ENCODE measurements at places on chromosomes 5 and 9.

DNA sequence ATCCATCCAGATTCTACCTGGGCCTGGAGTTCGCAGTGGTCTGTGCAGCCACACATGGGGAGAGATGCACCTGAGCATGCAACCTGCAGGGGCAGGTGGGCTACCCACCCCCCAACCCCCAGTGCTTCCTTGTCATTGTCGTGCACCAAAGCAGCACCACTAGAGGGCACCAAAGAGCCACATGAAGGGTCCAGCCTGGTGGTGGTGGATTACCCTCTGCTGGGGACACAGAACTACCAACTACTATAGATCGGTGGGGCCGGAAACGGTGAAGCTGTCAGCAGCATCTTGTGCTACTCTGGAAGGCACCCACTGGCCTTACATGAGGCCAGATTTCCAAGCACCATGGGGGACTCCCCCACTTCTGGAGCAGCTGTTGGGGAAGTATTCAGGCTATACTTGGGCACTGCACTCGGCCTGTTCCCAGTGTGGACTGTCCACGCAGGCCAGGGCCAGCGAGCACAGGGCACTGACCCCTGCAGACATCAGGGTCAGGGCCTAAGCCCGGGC lies 60.2 kb upstream of the TBC1D2 start:
- DNase-seq, result peak; percentile 74

- no peak for DNase-seq
Observed at GRCh38 chr9:100287186-100287585, 65.6 kb downstream of the TEX10 start.

- no peak for DNase-seq
Observed at GRCh38 chr9:79667817-79668436, 96.2 kb downstream of the TLE4 start.

DNA sequence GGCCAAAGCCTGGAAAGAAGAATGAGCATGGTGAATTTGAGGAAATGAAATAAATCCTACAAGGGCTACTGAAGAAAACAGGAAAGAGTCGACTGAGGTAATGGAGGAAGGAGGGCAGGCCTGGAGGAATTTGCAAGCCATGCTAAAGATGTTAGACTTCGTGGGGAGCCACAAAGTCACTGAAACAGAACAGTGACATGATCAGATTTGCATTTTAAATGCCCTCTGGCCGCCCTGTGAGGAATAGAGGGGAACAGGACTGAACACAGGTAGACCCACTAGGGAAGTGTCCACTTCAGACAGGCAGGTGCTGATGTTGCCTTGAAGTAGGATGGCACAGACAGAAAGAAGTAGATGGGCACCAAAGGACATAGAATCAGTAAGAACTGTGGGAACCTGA lies 42.8 kb upstream of the RLN1 start:
- no peak for DNase-seq

DNA sequence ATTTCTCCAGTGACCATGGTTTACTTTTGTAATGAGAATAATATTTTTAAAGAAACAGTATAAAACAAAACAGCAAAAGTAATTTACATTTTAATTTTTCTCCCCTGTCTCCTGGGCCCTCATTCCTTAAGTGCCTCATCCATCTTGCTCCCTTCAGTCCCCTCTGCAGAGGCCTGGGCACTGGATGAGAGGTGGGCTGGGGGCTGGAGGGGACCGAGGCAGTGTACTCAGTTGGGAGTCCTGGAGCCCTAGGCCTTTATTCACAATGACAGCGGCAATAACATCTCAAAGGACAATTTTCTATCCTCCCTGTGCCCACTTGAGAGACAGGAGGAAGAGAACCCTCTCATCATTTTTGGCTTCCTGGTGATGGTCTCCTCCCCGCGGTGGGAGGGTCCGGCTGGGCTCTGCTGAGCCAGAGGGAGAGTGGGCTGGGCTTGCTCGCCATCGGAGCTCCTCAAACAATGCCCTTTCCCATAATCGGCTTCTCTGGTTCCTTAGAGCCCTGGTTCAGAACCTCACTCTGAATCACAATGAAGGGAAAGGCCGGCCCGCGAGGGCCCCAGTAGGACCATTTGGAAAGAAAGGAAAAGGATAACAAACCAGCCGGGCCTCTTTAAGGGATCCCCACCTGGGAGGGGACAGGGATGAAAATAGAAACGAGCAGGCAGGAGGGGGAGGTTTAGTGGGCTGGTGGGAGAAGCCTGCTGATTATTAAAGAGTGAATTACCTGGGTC lies 9.7 kb upstream of the SMIM32 start:
- no peak for DNase-seq

- peak; percentile 82 for DNase-seq
Observed at GRCh38 chr5:168270476-168270875, 21.0 kb upstream of the WWC1 start.

DNA sequence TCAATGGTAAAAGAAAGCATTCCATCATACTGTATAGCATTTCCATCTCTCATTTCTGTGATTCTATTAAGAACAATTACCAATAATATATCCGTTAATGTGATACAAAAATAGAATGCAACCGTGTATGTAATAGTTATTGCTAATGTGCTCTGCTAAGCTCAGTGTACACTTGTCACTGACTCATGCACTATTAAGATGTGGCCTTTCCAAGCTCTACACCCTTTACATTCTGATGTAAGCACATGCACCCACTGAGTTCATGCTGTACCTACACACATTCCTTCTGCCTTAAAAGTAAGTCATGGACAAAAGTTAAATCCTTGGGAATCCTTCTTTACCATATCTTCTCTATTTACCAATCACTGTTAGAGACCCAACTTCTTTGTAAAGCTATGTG lies 319.1 kb downstream of the ZSWIM6 start:
- DNase-seq, result no peak

- DNase-seq, result no peak
Observed at GRCh38 chr5:90994796-90995195, 388.3 kb downstream of the ARRDC3 start.

- no peak for DNase-seq
Observed at GRCh38 chr5:174047472-174048099, 2.1 kb downstream of the NSG2 start.

GRCh38 chr5:39494107-39494510 lies 69.3 kb upstream of the DAB2 start:
- DNase-seq, result no peak

- DNase-seq, result no peak
Observed at GRCh38 chr9:81585191-81585763, 104.1 kb downstream of the TLE1 start.

- DNase-seq, result no peak
Observed at GRCh38 chr9:124014956-124015660, 3.5 kb downstream of the LHX2 start.

DNA sequence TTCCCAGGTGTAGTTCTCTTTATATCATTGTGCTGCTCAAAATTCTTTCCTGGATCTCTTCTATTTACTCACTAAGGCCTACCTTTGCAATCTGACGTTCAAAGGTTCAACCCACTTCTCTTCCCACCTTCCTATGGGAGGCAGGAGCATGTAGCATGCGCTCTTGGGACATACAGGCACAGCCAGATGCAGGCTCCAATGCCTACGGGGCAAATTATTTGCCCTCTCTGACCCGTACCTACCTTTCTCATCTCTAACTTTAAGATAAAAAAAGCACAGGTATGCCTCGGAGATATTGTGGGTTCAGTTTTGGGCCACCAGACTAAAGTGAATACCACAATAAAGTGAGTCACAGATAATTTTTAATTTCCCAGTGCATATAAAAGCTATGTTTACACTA lies 460.5 kb downstream of the CCDC171 start:
- DNase-seq, result no peak

GRCh38 chr5:112560371-112560770 lies 141.3 kb upstream of the EPB41L4A start:
- DNase-seq, result no peak

GRCh38 chr9:96412174-96412913 lies 5.8 kb downstream of the ZNF367 start:
- no peak for DNase-seq

DNA sequence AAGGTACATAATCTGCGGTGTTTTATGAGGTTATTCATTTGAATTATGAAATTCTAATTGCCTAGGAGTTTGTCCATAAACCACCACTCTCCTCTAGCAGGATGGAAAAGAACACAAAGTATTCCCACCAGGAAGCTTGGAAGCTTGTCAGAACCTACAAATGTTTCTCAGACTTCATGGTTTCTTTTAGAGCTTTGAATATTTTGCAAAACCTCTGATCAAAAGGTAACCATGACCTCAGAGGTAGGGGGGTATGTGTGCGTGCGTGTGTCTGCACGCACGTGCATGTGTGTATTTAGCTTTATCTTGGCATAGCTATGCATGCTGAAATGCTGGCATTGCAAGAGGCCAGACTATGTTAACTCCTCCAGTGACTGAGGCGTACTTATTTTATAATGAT lies 847.0 kb downstream of the TLE1 start:
- DNase-seq, result no peak

- no peak for DNase-seq
Observed at GRCh38 chr5:53333160-53333559, 147.3 kb upstream of the FST start.

DNA sequence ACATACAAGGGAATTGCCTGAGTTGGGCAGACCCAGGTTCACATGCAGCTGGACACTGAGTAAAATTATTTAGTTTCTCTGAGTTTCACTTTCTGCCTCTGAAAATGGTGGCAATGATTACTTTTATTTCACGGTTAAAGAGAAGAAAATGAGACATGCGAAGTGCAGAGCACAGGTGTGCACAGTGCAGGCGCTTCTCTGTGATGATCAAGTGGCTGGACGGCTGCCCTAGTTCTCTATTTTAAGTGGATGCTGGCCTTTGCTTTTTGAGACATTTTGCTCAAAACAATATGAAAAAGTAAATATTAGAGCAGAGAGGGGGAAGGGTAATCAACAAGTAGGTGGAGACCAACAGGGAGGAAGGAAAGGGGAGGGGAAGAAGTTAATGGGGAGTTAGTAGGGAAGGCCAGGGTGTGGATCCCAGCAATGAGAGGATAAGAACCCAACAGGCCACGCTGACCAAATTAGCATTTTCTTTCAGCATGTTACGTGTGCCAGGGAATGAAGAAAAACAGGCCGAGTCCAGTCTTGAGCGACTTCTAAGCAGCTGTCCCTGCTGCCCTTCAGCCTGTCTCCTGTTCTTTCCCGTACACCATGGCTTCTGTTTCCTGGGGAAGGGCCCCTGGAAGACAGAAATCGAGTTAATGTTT lies 16.1 kb downstream of the SNX18 start:
- peak; percentile 31 for DNase-seq

DNA sequence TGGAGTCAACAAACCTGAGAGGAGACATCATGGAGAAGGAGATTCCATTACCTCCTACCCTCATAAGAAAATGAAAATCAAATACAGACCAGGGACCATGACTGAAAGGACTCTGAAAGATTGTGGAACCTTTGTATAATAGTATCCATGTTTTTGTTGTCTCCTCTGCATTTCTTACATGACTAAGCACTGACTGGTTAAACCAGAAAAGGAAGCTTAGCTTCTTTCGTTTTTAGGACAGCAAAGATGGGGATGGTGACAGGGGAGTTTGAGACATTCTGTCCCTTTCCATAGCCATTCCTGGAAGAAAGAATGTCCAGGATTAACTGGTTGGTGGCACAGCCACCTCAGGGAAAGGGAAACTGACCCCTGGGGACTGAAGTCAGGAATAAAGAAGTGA lies 22.2 kb downstream of the ITGA1 start:
- no peak for DNase-seq

- no peak for DNase-seq
Observed at GRCh38 chr9:135813671-135814290, 93.6 kb downstream of the CAMSAP1 start.

- no peak for DNase-seq
Observed at GRCh38 chr9:87588339-87588738, 90.7 kb downstream of the DAPK1 start.

- no peak for DNase-seq
Observed at GRCh38 chr9:115810166-115810565, 343.4 kb upstream of the PAPPA start.

DNA sequence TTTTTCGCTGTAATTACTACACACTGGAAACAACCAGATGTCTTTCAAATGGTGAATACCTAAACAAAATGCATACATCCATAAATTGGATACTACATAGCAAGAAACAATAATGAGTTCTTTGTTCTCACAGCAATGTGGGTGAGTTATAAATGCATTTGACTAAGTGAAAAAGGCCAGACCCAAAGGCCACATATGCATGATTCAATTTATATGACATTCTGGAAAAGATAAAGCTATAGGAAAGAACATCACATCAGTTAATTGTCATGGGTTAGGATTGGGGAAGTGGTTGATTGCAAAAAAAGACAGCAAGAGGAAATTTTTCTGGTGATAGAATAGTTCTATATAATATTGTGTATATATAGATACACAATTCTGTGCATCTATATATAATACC lies 198.9 kb downstream of the CYLC2 start:
- DNase-seq, result no peak

GRCh38 chr5:4405614-4406219 lies 734.4 kb upstream of the ADAMTS16 start:
- DNase-seq, result no peak

DNA sequence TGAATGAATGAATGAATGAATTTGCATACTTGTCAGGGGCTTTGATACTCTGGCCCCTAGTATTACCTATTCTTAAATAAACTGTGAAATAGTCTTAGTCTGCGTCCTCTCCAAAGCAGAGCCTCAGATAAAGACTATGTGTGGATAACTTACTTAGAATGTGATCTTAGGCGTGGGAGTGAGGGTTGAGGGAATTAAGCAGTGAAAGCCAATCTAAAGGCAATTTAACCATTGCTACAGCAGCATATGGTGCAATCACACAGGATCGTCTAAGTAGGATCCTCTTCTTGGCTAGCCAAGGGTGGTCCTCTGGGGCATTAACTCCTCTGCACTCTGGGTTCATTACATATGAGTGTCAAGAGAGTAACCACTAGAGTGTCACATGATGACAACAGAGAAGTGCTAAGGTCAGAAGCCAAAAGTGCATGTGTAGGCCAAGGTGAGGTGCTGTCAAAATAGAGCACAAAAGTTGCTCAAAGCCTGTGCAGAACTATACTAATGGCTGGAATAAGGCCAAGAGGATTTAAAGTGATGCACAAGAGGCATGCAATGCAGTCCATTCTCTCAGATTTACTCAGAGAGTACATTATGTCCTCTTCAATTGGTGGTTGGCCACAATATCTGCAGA lies 274.4 kb upstream of the SEMA6A start:
- DNase-seq, result no peak

DNA sequence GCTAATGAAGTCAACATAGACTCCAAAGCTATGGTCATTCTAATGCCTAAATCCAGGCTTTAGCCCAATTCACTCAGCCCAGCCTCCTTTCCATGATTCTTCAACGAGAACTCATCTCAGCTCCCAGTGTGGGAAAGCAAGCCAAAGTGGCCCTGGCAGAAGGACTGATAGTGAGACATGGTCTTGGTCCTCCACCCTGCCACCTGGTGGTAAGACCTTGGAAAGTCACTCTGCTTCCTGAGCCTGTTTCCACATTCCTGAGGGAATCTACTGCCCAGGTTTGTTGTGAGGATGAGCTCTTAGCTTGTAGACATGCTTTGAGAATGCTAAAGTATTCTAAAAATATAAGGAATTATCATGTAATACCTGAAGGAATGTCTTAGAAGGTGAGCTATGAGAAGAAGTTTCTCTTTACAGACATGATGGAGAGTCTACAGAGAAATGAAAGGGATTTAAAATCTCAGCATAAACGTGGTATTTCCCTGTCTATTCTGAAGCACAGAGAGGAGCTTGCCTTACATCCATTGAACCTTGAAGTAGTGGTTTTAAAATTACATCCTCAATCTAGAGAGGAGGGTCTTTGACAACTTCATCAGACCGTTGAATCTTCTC lies 173.5 kb downstream of the TRIM32 start:
- DNase-seq, result peak; percentile 76
